Hypothalamus (tissue), 51 donors: ENCODE measurements at places on chromosomes 1 and 21.
A peak's percentile ranks its signal among the peaks of the same experiment; 100 is the strongest.

DNA sequence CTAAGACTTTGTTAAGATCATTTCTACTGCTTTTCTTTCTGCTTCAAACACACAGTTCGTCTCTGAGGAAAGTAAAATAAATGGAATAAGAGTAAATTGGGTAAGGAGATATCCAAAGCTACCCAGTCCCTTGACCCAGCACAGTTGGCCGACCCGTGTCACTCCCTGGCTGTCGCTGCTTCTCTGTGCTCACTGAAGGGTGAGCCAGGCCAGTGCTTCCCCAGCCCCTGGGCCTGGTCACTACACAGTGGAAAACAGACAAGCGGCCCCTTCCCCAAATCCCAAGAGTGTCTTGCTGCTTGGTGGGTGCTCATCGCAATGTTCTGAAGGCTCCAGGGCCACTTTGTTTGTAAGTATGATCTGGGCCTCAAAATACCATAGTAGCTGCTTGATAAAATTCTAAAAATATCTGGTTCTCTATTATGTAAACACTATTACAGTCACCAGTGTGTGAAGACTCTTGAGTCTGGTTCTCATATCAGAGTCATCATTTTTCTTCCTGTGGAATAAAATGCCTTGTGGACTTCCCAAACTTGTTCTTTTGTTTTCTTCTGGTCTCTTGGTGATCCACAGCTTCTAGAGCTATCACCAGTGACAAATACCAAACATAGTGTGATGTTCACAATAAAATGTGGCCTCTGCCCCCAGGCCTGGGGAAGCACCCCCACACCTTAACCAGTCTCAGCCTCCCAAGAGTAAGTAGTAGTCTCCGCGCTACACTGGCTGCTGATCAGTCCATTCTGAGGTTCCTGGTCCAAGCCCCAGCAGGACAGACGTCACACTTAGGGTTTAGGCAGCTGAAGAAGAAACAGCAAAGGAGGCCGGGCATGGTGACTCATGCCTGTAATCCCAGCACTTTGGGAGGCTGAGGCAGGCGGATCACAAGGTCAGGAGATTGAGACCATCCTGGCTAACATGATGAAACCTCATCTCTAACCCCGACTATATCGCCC is 106.2 kb downstream of the DHRS3 start:
- no peak for DNase-seq

DNA sequence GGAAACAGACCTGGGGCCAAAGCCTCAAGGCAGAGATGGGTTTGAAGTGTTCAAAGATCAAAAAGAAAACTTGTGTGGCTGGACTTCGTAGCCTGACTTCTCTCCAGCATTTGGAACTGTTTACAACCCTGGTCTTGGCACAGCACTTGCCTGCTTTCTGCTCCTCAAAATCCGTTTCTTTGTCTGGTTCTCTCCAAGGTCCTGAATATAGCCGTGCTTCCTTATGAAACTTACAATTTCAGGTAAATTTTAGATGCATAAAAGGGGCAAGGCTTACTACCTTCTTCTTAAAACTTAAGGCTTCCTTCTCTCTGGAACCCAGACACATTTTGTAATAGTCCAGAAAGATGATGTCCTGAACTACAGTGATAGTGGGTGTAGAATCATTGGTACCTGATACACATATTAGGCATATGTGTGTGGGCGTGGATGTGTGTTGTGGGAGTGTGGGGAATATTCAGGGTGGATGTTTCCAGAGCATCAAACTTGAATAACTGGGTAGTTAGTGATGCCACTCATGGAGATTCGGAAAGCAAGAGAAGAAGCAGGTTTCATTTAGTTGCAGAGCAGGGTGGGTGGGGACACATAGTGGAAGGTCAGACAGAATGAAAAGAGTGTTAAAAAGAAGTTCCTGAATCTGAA is 26.4 kb upstream of the FAM78B start:
- DNase-seq: no peak

DNA sequence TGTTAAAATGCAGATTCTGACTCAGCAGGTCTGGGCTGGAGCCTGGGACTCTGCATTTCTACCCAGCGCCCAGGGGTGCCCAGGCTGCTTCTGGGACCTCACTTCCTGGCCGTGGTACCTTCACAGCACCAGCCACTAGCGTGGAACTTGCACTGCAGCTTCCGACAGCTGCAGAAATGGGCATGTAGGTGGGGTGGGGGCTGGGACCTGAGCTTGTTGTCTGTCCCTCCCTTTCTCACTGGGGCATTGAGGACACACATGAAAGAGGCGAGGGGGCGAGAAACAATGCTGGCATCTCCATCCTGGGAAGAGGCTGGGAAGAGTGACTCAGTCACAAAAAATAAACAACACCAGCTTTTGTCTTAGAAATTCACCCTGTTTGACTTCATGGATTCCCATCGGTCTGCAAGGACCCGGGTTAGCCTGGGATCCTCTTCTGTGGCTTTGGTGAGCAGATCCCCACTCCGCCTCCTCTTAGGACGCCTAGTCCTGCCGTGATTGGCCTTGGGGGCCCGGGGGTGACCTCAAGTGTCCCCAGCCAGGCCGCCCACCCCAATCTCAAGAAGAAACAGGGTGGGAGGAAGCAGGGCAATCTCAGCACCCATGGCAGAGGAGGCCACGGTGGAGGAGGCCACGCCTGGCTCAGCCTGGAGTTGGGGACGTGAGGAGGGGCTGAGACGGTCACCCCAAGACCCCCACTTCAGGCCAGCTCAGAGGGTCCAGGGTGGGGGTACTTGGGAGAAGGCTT is 29.9 kb upstream of the POFUT2 start:
- no peak for DNase-seq

DNA sequence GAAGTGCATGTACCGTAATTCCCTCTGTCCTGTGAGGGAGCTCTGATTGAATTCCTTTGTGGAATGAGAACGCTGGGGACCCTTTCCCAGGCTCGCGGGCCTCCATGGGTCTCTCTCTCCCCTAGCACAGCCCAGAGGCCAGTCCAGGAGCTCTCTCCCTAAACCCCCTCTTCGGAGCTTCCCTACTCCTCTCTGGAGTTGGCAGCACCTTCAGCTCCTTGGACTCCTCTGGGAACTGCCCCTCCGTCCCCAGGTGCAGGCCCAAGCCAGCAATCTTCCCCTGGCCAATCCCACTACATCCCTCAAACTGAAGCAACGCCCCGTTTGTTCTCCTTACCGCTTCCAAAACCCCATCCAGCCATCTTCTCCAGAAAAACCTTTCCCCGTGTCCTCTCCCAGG is 10.5 kb upstream of the SYNC start:
- no peak for DNase-seq

- DNase-seq: no peak
These were observed 221.1 kb downstream of the KCNJ6 start for GRCh38 chr21:37695111-37695510.

DNA sequence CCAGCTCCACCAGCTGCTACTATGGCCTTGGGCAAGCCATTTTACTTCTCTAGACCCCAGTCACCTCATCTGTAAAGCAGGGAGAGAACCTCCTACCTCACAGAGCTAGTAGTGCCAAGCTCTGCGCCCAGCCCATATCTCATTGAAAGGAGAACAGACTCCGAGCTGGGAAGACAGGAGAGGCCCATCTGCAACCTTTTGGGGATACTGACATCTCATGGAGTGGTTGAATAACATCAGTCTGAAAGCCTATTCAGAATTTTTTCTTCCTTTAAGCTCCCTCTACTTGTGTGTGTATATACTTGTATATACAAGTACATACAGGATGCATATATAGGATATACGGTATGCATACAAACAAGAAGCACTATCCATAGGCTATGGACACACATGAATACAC is 279.5 kb upstream of the POU3F1 start:
- no peak for DNase-seq

- DNase-seq: no peak
These were observed 482.6 kb downstream of the TTLL7 start for GRCh38 chr1:83516369-83516768.

GRCh38 chr1:59494145-59494833 is 197.4 kb downstream of the FGGY start:
- DNase-seq: no peak

DNA sequence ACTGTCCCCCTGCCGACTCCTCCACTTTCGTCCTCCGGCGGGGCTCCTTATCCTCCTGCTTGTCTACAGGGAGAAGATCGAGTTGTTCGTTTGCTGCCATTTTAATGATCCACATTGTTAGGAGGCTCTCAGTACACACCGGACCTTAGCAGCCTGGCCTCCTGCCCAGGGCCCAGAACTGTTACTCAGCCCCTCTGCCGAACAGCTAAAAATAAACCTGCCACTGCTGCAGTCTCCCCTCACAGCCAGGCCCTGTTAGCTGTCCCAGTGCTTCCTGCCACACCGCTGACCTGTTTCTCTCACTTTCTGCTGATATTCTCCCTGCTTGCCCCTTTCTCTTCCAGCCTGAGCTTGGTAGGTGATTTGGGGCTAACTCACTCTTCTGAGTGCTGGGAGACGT is 8.3 kb downstream of the MAPKAPK2 start:
- DNase-seq: no peak

- peak; percentile 11 for DNase-seq
These were observed 13.3 kb downstream of the MFAP2 start for GRCh38 chr1:16967095-16967575.

DNA sequence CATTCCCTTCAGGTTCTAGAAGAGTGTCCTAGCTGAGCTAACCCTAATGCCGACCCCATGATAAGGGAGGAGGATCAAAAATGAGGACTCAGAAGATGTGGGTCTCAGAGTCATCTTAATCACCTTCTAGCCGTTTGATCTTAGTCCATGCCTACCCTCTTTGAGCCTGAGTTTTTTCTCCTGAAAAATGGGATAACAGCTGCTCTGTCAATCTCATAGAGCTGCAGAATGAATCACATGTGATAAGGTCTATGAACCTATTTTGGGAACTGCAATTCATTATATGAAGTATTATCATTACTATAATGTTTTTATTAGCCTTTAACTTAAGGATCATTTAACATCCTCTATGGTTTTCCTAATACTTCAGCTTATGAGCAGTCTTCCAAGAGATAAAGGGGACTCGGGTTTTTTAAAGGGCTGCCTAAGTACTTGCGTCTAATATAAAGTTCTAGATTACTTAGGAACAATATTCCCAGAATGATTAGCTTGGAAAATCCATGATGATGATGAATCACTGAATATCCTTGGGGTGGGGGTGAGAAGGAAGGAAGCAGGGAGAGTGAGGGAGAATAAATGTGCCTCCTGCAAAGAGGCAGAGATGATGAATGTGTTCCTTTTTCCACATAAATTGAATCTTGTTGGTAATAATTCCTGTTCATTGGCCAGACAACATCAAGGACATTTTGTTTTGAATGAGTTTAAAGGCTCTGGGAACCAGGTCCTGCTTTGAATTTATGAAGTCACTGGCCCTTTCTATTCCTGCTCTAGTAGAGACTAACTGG is 66.8 kb downstream of the COLGALT2 start:
- DNase-seq: no peak
